ENCODE measurements at places on chromosomes 12 and 14.

DNA sequence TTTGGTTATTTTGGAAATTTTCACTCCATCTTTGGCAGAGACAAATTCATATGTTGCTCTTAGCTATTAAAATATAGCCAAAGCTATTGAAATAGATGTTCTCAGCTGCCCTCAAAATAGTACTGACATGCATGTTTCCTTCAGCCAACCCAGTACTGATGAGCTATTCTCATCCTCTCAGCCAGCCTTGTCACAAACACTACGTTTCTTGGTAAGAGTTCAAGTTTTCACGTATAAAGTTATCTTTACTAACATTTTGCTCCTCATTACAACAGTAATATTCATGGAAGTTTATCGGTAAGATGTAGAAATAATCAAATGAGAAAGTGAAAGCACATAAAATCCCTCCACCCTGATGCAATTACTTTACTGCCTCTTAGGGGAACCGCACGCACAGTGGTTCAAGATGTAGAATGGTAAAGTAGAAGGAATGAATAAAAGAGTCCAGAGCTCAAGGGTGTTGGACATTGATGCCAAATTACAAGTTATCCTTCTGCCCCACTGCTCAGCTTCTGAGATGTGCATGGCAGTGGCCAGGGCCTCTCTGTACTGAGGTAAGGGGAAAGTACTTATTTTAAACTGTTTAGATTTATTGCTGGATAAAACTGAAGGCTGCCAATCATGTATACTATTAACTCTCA lies 20.7 kb downstream of the GCH1 start:
- DNase-seq, result no peak

GRCh38 chr12:104693493-104693892 lies 236.7 kb downstream of the CHST11 start:
- no peak for DNase-seq

GRCh38 chr12:132027636-132028035 lies 77.9 kb downstream of the EP400 start:
- DNase-seq, result no peak

DNA sequence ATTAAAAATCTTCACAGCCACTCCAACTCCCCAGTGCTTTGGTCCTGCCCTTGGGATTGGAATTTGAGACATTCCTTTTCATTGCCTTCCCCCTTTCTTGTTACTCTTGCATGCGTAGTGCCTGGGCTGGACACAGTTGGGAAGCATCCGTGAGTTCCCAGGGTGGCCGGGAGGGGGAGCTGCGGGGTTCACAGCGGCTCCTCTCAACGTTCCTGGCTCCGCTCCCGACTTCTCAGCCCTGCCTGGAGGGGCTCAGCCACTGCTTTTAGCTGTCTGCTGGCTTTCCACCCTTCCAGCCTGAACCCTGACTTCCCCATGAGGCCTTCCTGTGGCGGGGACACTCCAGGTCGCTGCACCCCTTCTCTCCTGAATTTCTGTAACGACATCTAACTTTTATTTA lies 3.2 kb downstream of the TEX52 start:
- DNase-seq, result peak; percentile 28

DNA sequence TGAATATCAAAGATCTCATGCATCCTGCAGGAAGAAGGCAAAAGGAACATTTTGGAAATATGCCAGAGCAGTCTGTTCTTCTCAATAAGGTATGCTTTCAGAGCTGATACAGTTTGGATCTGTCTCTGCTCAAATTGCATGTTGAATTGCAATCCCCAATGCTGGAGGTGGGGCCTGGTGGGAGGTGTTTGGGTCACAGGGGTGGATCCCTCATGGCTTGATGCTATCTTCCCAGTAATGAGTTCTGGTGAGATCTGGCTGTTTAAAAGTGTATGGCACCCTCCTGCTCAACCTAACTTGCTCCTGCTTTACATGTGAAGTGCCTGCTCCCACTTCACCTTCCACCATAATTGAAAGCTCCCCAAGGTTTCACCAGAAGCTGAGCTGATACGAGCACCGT lies 76.6 kb downstream of the RIN3 start:
- DNase-seq, result no peak

DNA sequence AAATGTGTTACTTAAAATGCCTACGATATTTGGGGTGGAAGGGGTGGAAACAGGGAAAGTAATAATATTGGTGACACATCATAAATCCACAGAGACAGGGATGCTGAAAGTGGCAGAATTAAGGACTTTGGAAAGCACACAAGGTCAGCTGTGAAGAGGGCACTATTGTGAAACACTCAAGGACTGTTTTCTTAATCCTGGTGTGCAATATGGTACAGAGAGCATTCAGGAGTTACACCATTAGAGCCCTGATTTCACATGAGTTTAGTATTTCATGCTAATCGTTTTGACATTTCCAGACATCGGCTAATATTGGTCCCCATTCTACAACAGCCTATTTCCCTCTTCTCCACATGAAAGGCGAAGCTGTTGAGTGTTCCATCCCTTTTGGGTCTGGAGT lies 219.2 kb downstream of the MSRB3 start:
- no peak for DNase-seq

DNA sequence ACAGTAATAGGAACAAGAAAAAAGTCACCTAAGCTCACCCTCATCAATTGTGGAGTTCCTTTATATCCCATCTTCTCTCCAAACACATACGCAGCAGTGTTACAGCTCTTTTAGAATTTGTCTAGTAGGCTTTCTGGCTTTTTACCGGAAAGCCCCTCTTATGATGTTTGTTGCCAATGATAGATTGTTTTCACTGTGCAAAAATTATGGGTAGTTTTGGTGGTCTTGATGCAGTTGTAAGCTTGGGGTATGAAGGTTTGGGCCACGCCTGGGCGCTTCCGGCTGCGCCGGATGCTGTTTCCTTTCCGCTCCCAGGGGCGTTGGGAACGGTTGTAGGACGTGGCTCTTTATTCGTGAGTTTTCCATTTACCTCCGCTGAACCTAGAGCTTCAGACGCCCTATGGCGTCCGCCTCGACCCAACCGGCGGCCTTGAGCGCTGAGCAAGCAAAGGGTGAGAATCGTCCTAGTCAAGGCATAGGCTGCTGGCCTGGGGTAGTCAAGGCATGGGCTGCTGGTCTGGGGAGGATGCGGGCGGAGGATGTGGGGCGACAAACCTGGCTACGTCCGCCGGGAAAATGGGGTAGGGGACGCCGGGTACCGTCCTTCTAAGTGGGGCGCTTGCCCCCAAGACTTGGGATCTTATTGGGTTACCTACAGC lies at the start of the genes C12orf57 and RNU7-1:
Gene C12orf57 (plus strand): TSS at position 301 of the 659 bp plus-strand sequence. CDS start 100 bp downstream, at position 401.
Gene RNU7-1 (plus strand): TSS at position 95 of the 659 bp plus-strand sequence.
- peak; percentile 96 for DNase-seq

DNA sequence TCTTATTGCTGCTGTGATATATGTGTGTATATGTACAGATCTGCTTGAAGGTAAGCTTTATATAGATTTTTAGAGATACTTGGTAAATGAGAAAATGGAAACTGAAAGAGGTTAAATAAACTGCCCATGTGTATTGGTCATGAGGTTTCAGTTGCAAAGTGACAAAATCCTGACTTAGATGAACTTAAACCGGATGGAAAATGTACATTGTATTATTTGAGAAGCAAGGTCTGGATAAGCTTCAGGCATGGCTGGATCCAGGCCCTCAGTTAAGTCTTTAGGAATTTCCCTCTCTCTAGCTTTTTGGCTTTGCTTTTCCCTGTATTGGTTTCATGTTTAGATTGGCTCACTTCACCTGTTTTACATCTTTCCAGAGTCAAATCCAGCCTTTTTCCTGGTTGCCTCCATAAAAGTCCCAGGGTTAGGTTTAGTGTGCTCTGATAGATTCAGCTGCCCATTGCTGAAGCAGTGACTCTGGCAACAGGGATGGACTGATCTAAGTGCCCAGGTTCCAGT lies 21.0 kb upstream of the MAP1LC3B2 start:
- DNase-seq, result no peak

DNA sequence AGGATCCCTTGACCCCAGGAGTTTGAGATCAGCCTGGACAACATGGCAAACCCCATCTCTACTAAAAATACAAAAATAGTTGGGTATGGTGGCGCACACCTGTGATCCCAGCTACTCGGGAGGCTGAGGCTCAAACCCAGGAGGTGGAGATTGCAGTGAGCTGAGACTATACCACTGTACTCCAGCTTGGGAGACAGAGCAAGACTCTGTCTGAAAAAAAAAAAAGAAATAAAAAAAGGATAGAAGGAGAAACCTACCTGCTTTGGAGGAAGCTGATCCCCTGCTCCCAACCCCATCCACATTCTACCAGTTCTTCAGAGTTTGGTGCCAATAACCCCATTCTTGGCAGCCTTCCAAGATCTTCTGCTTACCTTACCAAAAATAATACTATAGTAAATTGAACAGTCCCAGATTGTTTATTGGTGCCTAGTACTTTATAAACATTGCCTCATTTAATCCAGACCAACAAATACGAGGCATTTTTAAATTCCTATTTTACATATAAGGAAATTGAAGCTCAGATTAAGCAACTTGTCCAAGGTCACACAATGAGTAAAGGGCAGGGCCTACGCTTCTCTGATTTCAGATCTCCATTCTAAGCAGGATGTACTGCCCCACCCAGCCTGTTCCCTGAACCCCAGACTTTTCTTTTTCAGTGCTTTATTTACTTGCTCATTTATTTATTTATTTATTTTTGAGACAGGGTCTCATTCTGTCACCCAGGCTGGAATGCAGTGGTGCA lies 33.2 kb upstream of the FAM222A start:
- no peak for DNase-seq

- no peak for DNase-seq
These were observed 2.3 kb downstream of the JDP2 start for GRCh38 chr14:75430116-75430515.

- no peak for DNase-seq
These were observed 39.9 kb upstream of the PLBD1 start for GRCh38 chr12:14607568-14607967.

DNA sequence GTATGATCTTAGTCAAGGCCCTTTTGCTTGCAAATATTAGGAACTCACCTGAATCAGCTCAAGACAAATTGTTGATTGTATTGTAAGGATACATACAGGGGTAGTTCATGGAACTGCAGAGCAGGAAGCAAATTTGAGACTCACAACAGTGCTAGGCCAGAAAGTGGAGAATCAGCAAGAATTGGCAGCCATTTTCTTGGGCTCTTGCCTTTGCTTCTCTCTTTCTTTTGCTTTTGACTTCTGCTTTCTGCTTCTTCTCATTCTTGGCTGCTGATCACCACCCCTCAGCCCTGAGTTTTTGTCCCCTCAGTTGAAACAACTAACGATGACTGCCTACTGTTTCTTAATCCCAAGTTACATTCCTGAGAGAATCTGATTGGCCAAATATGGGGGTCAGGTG lies 34.8 kb downstream of the KCNK13 start:
- no peak for DNase-seq

DNA sequence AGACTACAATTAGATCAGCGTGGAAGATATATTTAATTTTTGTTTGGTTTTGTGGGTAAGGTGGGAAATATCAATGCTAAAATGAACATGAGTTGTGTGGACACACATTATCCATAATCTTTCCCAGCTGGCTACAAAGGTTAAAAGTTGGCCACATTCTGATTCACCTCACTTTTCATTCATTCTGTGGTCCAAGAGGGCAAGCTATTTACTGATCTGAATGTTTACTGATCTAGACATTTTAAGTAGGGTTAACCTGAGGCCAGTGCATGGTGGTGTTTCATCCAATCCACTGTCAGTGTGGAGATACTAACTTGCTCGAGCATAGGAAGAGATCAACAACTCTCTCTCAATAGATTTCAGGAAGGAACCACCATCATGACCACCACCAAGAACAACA lies 71.6 kb downstream of the DCAF5 start:
- no peak for DNase-seq

GRCh38 chr12:103773109-103773910 lies 67.7 kb downstream of the NT5DC3 start:
- DNase-seq, result no peak

- DNase-seq, result no peak
These were observed 9.8 kb downstream of the SNX6 start for GRCh38 chr14:34620115-34620514.

GRCh38 chr12:107670999-107671643 lies 14.5 kb upstream of the PWP1 start:
- DNase-seq, result peak; percentile 19

GRCh38 chr12:108967869-108968540 lies 52.9 kb downstream of the SVOP start:
- peak; percentile 40 for DNase-seq

DNA sequence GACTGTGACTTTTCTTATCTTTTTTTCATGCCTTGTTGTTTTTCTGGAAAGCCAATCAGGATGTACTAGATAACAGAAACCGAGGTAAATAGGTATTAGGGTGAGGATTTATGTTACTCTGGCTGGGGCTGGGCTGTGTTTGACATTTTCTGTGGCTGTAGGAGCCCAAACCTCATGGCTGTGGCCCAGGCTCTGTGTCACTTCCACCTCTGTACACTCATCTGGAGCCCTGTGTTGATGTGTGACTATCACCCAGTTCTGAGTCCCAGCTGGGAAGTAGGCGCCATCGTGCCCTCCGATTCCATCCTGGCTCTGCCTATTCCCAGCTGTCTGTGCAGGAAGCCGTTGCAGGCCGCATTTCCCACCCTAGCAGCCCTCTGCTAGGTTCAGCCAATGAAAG lies 1.6 kb upstream of the HHIPL1 start:
- no peak for DNase-seq

DNA sequence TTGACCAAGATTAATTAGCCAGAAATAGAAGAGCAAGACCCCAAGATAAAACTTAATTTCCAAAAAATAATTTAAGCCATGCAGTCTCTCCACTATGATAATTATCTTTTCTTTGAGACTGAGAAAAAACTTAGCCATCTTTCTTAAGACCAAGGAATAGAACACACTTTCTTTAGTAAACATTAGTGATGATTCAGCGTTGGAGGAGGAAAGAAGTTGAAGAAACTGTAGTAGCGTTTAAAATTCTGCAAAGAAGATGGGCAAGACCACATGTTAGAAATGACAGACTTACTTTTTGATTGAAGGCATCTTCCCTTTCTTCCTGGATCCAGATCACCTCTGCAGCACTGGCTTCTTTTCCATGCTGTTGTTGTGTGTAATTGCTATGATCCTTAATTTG lies 124.8 kb upstream of the RASSF8 start:
- DNase-seq, result no peak

DNA sequence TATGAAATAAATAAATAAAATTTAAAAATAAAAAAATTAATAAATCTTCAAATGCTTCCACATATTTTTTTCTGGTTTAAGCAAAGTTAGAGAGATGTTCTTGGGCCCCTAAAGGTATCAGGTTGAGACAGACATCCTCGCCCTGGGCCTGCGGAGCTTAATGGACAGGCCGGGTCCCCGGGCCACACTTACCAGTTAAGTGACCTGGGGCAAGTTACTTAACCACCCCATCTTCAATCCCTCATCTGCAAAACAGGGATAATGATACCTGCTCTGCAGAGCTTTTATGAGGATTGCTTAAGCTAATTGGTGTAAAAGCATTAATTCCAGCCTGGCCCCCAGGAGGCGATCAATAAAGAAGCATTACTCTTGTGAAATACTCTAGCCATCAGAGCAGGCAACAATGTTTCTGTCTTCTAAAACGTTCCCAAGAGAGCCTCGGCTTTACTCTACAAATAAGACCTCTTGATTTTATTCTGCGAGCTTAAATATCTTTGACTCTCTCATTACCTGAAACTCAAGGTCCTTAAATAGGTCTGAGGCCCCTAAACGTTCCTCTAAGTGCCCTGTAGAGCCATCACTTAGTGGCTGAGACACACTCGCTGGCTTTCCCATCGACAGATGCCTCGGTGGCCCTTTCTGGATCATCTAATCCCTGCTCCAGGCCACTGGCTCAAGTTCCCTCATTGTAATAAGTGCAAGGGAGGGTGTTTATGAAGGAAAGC lies 81.1 kb upstream of the DIO3 start:
- no peak for DNase-seq

GRCh38 chr12:7493006-7493405 lies 10.6 kb downstream of the CD163 start:
- DNase-seq, result no peak

Measured in HCT116 (cell line).